ENCODE measurements at places on chromosomes 3 and 15.

DNA sequence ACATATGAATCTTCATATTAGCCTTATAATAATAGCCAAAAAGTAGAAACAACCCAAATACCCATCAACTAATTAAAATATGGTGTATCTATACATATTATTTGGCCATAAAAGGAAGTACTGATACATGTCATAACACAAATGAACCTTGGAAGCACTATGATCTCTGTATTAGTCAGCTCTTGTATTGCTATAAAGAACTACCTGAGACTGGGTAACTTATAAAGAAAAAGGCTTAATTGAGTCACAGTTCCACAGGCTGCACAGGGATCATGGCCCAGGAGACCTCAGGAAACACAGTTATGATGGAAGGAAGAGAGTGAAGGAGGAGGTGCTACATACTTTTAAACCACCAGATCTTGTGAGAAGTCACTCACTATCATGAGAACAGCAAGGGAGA is 16.0 kb upstream of the CCR2 start:
- DNase-seq = no peak

- DNase-seq = no peak
Measured at GRCh38 chr3:41035456-41036022, 163.8 kb upstream of the CTNNB1 start.

GRCh38 chr3:73653877-73654276 is 29.1 kb upstream of the PDZRN3 start:
- no peak for DNase-seq

DNA sequence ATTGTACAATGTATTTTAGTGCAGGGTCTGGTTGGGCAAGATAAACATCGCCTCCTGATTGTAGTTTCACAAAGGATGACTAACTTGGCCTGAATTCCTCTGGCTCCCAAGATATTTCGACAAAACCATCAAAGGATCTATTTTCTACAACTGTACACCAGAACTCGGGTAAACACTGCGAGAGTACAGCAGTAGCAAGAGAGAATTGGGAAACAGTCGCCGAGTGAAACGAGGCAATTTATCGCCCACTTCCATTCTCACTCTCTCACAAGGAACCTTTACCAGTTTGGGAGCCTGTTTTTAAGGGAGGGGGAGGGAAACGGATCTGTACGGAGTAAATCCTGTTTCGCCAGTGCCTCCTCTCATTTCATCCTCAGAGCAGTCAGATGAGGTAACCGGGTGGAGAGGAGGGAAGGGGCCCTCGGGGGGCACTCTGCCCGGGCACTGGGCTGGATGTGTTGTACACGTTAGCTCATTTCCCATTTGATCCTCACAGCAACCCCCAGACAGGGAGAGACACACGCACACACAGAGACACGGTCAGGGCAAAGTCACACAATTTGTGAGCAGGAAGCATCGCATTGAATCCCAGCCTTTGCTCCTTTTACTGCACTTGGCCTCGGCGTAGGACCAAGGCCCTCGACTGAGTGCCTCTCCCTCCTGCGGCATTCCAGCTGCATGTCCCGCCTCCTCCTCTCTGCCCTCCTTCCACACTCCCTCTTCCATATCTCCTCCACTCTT is 120.1 kb downstream of the LIPC start:
- DNase-seq = no peak

- no peak for DNase-seq
Measured at GRCh38 chr15:72516777-72517176, 42.6 kb downstream of the ARIH1 start.

DNA sequence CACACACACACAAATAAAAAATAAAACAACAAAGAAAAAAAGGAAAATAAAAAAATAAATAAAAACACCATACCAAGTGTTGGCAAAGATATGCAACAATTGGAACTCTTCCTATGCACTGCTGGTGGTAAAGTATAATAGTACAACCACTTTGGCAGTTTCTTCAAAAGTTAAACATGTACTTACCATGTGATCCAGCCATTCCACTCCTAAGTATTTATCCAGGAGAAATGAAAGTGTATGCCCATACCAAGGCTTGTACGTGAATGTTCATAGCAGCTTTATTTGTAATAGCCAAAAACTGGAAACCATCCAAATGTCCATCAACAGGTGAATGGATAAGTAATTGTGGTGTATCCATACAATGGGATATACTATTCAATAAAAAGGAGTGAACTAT is 17.0 kb downstream of the WDR93 start:
- no peak for DNase-seq

- no peak for DNase-seq
Measured at GRCh38 chr15:25727867-25728600, 135.1 kb downstream of the ATP10A start.

DNA sequence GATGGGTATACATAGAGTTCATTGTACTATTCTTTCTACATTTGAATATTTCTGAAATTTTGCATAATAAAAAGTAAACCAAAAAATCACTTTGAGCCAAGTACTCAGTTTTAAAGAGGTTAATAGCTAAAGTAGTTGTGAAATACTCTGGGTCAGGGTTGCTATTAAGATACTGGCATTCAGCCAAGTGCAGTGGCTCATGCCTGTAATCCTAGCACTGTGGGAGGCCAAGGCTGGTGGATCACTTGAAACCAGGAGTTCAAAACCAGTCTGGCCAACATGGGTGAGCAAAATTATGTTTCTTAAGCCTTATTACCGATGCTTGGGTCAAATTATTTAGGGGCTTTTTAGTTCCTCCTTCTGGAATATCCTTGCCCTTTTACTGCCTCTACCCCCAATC is 122.0 kb upstream of the MELTF start:
- no peak for DNase-seq
